ENCODE measurements at places on chromosomes 2 and 18.

DNA sequence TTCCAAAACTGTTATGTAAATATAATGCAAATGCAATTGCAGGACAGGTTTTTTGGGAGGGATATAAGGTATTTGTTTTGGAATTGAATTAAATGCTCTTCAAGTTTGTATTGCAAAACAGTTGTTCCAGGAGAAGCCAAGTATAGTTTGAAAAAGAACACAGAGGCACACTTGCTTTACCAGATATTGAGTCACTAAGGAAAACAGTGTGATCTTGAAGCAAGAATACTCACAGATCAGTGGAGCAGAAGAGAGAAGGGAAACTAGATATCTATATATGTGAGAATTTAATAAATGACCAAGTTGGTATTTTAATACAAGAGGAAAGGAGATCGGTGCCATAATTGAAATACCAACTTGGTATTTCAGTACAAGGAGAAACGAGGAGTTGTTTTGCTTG lies 178.9 kb downstream of the CAPN13 start:
- peak; percentile 42 for DNase-seq

GRCh38 chr2:652881-653480 lies 24.2 kb downstream of the TMEM18 start:
- DNase-seq, result no peak

DNA sequence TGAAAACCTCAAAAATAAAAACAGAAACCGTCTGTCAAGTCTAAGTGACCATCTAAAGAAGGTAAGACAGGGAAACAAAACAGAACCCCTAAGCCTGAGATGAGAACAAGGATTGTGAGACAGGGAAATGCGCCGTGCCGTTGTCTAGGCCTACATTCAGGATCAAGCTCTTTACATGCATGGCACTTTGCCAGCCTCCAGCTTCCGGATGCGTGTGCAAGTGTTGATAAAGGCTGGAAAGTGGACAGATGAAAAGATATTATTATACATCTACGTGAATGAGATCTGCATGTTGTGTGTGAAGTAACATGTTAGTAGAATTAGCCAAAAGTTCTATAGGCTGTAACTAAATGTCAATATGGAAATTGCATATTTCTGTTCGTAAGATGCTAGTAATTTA lies 28.6 kb upstream of the TMEM87B start:
- no peak for DNase-seq

GRCh38 chr2:20015482-20016083 lies 3.1 kb upstream of the MATN3 start:
- DNase-seq, result peak; percentile 42

GRCh38 chr18:75362435-75362834 lies 65.1 kb downstream of the SMIM21 start:
- no peak for DNase-seq

DNA sequence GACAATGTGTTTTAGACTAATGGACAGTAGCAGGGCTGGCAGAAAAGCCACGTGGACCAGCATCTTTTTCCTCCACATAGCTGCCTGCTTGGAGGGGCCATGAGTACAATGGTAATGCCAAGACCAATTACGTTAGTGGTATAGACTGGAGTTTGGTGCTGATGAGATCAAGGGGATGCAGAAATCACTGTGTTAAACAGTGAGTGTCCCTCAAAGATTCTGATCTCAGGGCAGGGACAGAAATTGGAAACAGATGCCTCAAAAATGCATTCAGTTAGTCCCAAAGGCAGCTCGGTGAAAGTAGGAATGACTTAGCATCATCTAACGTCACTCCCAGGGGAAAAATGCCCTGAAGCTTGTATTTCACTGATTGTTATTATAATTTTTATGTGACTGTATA lies 72.4 kb downstream of the SLC16A14 start:
- DNase-seq, result peak; percentile 88

GRCh38 chr18:31206787-31207381 lies 44.2 kb upstream of the DSC1 start:
- DNase-seq, result no peak

DNA sequence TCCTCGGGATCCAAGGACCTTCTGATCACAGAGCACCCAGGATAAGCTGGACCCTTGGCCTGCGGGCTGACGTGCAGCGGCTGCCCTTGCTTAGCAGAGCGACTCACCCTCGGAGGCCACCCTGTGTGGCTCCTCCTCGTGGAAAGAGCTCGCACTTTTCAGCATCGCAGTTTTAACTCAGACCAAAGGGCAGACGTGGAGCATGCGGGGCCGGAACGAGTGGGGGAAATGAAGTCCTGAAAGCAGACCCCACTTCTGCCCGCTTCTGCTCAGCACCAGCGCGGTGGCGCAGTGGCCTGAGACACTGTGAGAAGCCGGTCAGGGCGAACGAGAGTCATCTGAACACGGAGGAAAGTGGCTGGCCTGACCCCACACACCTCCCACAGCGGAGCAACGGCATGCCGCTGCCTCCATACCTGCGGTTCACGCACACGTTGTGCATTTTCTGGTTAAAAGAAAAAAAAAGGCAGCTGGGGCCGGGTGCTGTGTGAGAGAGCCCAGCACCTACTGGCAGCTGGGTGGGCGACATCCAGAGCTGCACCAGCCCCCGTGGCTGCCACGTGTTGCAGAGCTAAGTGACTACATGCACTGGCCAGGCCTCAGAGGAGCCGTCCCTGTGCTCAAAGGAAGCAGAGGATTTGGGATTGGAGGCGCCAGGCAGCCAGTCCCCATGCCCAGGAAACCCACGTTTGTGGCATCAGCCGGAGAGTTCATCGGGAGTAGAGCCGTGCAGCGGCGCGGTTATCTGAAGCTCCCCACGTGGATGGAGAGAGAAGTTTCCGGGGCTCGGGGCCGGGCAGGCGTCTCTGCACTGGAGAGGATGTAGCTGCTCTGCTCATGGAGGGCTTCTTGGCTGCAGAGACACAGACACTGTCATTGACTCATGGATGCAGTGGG lies 89.7 kb downstream of the USP40 start:
- DNase-seq, result no peak

- DNase-seq, result peak; percentile 48
Measured at GRCh38 chr2:237879058-237879430, 19.6 kb downstream of the RAMP1 start.

DNA sequence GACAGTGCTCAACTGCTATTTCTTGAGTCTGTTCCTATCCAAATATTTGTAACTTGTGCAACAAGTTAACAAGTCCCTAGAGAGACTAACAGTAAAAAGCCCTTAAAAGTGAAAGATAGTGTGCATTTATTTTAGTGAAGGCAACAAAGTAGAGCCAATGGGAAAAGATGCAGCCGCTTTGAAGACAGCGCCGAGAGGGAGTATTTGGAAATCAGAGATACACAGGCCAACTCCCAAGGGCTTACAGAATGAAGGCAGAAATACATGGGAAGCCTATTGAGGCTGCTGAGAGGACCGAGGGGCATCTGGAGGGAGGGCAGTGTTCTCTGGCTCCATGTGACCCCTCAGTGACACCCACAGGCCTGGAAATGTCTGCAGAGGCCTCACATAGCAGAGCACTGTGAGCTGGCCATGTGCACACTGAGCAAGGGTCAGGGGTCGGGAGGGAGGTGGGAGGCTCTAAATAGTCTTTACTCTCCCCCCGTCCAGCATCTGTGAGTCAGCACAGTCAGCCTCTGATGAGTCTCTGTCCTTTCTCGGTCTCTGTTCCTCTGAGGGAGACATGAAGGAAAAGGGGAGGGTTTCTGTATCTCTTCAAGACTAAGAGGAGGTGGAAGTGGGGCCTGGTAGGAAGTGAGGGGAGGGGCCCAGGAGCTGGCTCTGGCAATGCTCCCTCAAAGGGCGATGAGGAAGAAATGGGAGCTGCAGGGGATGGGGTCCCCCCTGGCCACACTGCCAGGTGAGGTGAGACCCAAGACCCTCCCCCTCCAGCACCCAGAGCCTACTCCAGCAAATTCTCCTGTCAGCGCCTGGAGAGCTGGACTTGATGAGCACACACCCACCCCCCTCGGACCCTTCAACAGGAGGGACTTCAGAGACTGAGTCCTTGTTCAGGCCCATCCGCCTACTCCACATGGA lies 133.6 kb downstream of the SP3 start:
- DNase-seq, result peak; percentile 84

DNA sequence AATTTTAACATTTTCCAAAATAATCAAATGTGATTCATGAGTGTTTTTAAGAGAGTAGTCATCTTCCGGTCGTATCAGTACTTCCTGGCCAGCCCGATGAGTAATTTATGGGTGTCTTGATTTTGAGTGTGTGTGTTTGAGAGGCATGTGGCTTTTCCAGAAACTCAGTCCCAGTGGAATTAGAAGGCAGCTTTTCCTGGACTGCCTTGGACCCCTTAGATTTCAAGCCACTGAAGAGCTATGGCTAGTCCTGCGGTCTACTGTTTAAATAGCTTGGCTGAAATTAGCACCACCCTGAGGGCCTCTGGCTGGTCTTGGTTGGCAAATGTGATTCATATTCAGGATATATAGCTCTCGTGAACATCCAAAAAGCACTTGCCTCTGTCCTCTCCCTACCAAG lies 59.4 kb downstream of the HK2 start:
- DNase-seq, result peak; percentile 33

- no peak for DNase-seq
Measured at GRCh38 chr2:113887009-113887792, 2.7 kb upstream of the ACTR3 start.

- peak; percentile 95 for DNase-seq
Measured at GRCh38 chr2:1817256-1818051, 73.1 kb upstream of the PXDN start.

GRCh38 chr2:240604291-240604938 lies 17.9 kb downstream of the CAPN10 start:
- no peak for DNase-seq

DNA sequence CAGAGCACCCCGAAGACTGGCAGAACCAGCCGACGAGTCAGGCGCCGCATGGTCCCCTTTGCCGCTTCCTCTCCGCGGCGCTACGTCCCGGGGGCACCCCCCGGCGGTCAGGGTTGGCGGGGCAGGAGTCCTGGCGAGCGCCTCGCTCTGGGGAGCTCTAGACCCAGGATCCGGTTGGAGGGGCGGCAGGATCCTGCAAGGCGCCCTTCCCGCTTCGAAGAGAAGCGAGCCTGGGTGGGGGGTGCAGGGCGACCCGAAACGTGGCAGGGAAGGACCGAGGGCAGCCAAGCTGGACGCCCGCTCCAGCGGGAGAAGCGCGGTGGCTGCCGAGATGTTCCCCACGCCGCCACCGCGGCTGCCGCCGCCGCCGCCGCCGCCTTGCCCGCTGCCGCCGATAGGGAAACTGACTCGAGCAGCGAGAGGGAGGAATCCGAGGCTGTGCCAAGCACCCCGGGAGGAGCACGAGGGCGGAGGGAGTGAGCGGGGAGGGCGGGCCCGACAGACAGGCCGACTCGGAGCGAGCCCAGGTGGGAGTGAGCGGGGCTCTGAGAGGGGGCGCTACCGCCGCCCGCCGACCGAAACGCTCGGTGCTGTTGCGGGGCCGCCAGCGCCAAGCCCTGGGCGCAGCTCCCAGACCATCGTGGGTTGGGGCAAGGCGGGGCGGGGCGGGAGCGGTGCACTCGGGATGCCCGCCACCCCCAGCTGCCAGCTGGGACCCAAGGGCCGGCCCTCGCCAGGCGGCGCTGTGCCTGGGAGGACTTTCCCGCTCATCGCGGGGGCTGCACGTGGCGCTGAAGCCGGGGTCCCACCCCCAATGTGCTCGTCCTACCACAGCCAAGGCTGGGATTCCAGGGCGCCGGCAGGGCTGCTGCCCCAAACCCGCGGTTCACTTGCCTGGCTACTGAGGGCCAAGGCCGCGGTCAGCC lies at the start of gene GALNT14:
GALNT14 (minus strand) TSS at position 404 of the 926 bp plus-strand sequence; CDS start at position 50, 354 bp downstream.
- peak; percentile 64 for DNase-seq

DNA sequence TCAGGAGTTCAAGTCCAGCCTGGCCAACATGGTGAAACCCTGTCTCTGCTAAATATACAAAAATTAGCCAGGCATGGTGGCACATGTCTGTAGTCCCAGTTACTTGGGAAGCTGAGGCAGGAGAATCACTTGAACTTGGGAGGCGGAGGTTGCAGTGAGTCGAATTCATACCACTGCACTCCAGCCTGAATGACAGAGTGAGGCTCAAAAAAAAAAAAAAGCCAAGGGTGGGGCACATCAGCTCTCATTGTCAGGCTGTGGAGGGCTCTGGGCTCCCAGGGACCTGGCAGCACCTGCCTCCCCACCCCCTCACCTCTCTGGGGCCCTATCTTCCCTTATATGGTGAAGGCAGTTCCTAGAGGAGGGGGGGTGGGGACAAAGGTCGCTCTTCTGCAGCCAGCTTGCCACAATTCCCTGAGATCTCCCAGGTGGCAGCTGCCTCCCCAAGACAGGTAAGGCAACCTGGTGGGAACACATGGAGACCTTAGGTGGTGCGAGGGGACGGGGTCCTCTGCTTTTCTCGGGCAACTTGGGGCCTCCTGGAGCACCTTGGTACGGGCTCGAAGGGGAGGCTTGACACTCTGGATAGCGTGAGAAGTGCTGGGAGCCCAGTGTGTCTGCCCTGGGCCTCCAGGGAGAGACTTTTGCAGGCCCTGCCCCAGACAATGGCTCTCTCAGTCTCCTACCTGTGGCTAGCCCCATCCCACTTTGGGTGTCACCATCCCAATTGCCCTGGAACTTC lies at the start of gene VIL1:
VIL1 (plus strand) TSS at position 407 of the 742 bp plus-strand sequence. CDS start 4,656 bp downstream, outside the sequence.
- DNase-seq, result no peak

DNA sequence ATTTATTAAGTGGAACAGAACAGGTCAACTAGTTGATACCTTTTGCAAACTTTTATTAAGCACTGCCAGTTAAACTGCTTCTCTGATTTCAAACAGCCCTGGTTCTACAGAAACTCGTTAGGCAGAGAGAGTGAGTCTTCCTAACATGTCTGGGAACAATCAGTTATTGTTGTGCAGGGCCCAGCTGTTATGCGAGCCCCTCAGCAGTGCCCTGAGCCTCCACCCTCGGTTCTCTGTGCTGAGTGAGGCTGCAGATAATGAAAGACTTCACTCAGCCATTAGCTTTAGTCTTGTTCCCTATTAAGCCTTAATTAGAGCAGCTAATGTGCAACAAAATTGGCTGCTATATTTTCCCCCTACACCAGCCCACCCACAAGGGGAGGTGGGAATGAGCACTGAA lies 39.6 kb downstream of the KCTD18 start:
- no peak for DNase-seq

DNA sequence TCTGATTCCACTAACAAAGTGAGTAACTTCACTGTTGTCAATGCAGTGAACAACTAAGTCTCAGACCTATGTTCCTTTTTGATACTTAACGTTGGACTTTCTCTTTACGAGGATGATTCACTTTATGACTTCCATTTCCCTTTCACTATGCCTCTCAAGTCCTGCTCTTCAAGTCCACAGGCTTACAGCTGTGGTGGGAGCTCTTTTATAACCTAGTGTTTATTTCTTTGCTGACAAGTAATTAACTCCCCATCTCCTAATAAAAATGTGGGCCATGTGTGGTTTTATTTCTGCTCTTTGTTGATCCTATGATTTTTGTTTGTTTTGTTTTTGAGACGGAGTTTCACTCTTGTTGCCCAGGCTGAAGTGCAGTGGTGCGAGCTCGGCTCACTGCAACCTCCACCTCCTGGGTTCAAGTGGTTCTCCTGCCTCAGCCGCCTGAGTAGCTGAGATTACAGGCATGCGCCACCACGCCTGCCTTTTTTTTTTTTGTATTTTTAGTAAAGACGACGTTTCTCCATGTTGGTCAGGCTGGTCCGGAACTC lies 142.1 kb downstream of the USP34 start:
- DNase-seq, result no peak

DNA sequence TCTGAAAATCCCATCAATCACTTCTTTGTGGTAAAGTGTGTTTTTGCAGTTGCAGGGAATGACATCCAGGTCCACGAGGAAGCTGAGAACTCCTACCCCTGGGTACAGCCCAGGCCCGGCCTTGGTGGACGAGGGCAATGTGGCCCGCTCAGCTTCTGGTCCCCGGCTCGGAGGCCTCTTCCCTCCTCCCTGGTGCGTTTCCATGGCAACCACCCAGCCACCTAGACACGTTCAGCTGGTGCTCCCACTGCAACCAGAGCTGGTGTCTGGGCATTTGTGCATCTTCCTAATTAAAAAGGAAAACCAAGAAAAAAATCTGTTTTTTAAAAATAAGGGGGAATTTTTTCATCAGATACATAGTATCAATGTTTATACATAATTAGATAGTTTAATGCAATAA lies 603.6 kb upstream of the SALL3 start:
- no peak for DNase-seq
